ENCODE measurements at places on chromosomes 4 and X.

DNA sequence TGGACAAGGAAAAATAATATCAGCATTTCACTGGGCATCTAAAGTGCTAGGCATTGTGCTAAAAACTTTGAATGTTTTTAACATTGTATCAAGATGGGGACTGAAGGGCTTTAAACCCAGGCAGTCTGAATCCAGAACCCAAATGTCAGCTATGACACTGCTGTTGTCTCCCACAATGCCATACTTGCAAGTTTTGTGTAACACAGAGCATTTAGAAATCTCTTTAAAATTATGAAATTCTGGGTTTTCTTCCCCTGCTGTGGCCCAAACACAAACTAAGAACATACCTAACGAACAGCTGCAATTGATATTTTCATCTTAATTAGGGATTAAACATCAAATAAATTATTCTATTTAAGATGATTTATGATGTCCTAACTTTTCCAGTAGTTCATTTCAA lies 66.8 kb upstream of the LSM6 start:
- no peak for DNase-seq

GRCh38 chrX:51406688-51407519 lies 74.3 kb downstream of the NUDT10 start:
- no peak for DNase-seq

DNA sequence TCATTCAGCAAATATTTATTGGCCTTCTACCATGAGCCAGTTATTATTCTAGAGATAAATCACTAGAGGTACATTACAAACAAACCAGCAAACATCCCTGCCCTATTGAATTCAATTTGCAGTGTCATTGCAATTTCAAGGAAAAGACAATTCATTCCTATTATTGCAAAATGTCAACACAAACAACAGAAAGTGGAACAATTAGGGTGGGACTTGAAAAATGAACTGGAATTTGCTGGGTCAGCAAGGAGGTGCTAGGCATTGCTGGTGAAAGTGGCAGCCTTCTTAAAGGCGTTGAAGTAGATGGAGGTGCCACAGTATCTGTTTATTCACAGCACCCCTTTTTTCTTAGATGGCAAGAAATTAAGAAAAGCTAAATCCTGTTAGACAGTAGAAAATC lies 224.0 kb upstream of the BMP3 start:
- DNase-seq = no peak

DNA sequence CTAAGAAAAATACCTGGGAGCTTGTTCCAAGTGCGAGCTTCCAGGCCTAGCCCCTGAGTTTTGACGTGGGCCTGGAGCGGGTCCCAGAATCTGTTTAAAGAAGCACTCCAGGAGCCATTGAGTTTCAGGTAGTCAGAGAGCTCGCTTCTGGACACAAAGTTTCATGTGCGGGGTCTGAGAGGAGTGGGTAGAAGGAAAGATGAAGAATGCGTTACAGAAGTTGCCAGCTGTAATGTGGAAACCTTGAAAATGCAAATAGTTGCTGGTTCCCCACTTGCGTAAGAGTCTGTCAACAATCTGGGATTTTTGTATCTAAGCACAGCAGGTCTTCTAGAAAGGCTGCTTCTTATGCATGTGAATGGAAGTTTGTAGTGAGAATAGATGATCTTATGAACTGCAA lies 77.5 kb upstream of the CLCN4 start:
- DNase-seq = no peak

DNA sequence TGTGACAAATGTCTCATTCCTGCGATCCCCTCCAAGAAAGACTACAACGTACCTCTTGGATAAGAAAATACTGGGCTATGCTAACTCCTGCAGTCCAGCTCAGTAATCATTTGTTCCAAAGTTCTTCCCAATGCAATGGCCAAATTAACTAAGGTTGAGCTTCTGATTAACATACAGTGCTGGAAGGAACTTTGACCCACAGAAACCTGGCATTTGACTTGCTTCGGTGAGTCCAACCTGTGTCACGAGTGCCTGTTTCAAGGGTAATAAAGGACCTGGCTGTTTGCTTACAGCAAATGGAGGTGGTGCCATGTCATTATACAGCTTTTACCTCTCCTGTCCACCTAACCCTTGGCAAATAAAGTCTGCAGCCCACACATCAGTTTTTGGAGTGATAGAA lies 83.2 kb downstream of the RBM47 start:
- DNase-seq = no peak

GRCh38 chr4:168631241-168632162 lies 134.7 kb downstream of the PALLD start:
- no peak for DNase-seq

GRCh38 chrX:21176921-21177571 lies 197.2 kb upstream of the CNKSR2 start:
- DNase-seq = no peak

DNA sequence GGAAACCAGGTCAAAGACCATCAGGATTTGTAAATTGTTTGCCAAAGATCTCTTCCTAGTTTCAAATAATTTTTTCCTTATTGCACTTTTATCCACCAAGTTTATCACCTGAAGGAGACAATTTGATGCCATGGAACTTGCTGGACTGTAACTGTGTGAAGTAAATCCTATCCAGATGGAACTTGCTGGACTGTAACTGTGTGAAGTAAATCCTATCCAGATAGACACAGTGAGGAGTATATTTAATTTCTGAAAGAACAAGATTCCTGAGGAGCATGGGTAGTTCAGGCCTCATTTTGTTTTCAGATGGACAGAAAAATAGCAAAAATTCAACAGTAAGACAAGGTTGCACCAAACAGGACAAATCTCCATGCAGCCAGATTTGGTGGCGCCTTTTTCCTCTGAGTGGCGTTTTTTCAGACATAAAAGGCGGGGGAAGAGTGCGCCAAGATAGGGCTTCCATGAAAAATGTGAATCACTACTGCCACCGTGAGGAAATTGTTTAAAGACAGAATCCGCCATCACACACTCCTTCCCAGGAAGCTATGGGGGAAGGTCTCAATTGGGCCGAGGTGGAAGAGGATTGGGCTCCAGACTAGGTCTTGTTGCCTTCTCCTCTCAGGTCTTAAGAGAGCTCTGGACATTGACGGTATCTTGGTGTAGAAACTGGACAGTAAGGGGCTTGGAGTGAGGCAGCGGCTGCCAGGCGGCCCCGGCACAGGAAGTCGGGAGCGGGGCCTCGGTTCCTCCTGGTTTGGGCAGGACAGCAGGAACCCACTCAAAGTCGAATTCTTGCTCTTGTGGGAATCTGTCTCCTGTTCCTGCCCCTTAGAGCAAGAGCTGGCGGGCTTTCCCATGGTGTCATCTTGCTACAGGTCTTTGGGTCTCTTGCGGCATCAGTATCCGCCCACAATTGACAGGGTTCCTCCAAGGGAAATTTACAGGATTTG lies 234.7 kb downstream of the OR13H1 start:
- DNase-seq = peak; percentile 70

DNA sequence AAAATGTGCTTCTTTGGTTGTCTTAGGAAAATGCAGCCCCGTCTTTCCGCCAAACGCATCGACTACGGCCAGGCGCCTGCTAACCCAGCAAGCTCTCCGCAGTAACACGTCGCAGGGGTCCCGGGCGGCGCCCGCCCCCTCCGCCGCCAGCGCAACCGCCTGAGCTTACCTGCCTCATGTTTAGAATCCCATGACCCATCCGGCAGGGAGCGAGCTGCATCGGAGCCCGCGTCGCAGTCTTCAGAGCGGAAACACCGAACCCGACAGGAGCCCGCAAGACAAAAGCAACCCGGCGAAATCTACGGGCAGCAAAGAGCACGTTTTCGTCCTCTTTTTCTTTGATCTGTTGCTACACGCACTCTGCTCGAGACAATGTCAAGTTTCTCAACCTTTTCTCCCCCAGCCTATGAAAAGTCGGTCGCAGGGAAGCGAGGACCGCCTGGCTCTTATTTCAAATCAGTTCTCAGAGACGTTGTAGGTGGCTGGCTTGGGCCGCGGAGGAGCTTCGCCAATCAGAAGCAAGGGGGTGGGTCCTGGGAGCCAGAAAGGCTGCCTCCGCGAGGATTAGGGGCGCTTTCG lies at the start of gene MID1:
MID1 (minus strand) TSS at position 465 of the 579 bp plus-strand sequence. CDS start 53,038 bp downstream, outside the sequence.
- no peak for DNase-seq

GRCh38 chrX:43238461-43238945 lies 417.6 kb upstream of the MAOA start:
- no peak for DNase-seq
